ENCODE measurements at places on chromosomes 6 and 20. TPM values are rescaled to one million over a fixed set of nuclear protein-coding genes. Genes with fewer than 3 reads are reported as not detected.

DNA sequence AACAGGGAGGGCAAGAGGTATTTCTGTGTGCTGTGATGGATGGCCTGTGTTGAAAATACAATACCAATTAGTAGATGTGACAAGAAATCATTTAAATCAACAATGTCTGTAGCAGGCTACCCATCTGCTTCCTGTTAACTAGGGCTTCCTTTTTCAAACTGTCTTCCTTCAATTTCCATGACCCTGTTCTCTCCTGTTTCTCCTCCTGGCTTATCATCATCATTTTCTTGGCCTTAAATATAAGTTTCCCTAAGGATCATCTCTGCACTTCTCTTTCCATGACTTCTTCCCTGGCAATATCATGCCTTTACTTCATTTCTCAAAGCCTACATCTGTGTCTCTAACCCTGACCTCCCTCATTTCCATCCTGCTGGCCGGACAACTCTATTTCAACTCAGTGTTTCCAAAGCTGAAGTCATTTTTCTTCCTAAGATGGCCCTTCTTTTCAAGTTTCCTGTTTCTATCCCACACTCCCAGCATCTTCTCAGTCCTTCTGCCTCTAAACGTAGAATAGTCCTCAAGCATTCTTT is 18.2 kb downstream of the ZC2HC1B start:
- no peak for DNase-seq

The MUC22 gene
- polyA plus RNA-seq: not detected

The WFDC10B gene
- not detected for polyA plus RNA-seq

The C6orf118 gene
- polyA plus RNA-seq: not detected

DNA sequence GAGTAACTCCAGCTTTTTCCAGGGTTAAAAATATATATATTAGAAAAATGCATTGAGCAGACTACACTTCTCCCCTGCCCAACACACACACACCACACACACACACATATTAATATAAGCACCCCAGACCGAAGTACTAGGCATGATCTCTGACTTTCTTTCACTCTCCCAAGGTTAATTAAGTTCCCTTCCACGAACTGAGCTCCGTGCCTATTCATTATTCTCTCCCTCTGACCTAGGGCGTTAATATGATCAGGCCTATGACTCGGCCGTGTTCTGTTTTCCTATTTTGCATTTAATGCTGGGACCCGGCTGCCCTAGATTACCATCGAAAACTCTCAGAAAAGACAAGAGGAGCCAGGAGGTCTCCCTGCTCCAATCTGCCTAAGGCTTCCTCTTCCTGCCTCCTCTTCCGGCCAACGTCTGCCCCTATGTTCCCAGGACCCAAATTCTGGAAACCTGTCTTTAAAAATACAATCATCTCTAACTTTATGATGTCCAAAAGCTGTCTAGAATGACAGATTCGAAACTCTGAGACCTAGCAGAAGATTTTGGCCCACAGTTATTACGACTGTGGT is 6.1 kb upstream of the POU3F2 start:
- no peak for DNase-seq

The RRAGD gene
- polyA plus RNA-seq: 6.8 TPM

DNA sequence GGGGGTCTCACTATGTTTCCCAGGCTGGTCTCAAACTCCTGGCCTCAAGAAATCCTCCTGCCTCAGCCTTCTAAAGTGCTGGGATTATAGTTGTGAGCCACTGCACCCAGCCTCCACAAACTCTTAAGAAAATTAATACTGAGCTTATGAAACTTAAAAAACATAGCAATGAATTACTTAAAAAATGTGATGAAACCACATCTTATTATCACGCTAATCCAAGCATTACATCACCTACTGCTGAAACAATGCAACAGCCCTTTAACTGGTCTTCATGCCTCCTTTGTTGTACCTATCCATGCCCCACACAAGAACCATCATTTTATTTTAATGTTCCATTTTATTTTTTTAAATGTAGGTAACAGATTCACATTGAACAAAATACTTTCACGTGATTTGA is 24.9 kb downstream of the SESN1 start:
- DNase-seq: no peak

DNA sequence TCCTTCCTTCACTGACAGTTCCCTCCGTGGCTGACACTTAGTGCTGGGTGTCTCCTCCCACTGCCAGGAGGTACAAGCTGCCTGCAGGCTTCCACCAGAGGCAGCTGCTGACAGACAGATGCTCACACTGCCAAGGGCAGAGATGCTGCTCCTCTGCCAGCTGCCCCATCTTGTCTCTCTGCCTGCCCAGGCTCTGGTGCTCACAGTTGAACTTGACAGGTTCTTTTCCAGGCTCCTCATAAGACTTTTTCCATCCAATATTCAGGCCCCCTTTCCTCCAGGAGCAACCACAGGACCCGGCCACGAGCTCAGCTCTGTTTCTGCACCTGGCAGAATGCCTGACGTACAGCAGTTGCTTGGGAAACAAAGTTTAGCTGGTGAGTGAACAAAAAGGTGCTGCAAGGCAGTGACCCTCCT is 79.8 kb downstream of the PSMB1 start:
- no peak for DNase-seq

The WFDC12 gene
- not detected for polyA plus RNA-seq

The ANGPT4 gene
- polyA plus RNA-seq: not detected

GRCh38 chr6:9539231-9539755 is 875.6 kb downstream of the TFAP2A start:
- DNase-seq: no peak
